NCI-H446 (cell line): ENCODE measurements at places on chromosomes 6 and 20.

- DNase-seq, result no peak
Observed at GRCh38 chr6:113289166-113289565, 568.0 kb upstream of the MARCKS start.

- no peak for DNase-seq
Observed at GRCh38 chr6:30073489-30074235, 1.9 kb downstream of the RNF39 start.

GRCh38 chr20:56430461-56430860 lies 18.4 kb downstream of the CASS4 start:
- DNase-seq, result no peak

GRCh38 chr6:16712255-16712930 lies 48.9 kb downstream of the ATXN1 start:
- no peak for DNase-seq

GRCh38 chr20:59587570-59587969 lies 16.8 kb upstream of the PHACTR3 start:
- no peak for DNase-seq

- DNase-seq, result no peak
Observed at GRCh38 chr6:12189661-12190060, 100.5 kb upstream of the EDN1 start.

- peak; percentile 52 for DNase-seq
Observed at GRCh38 chr6:26312096-26312463, 52.9 kb upstream of the BTN3A2 start.

GRCh38 chr6:26184367-26184891 lies 97.2 kb downstream of the HFE start:
- DNase-seq, result no peak

- no peak for DNase-seq
Observed at GRCh38 chr6:96304997-96305396, 216.6 kb upstream of the UFL1 start.

DNA sequence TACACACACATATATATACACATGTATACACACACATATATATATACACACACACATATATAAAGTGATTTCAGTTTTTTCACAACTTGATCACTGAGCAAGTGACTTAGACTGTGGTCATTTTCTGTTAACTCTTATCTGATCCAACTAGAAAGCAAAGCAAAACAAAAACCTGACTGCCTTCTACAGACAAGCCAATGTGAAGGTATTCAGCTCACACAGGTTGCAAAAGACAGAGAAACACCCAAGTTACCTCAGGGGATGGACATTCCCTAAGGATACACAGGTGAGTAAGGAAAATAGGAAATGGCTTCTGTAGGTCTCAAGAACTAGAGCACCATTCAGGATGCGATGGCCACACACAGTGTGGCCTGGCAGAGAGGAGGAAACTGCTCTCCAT lies 58.4 kb upstream of the IER3 start:
- no peak for DNase-seq

GRCh38 chr6:40322336-40322735 lies 264.8 kb downstream of the LRFN2 start:
- DNase-seq, result no peak

DNA sequence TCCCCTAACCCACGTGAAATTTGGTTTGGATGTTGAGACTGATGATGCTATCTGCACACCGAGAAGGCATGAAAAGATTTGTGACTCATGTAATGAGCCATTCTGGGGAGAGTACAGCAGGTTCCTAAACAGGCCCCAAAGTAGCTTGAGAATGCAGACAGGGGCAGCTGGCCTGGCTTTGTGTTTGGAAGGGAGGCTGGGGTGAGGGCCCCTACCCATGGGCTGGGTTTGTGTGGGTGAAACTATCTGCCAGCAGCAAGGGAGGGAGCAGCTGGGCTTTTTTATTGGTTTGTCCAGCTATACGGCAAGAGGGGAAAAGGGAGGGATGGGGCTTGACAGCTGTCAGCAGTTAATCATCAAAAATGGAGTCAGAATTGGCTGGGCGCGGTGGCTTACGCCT lies 87.0 kb upstream of the RNF24 start:
- no peak for DNase-seq

DNA sequence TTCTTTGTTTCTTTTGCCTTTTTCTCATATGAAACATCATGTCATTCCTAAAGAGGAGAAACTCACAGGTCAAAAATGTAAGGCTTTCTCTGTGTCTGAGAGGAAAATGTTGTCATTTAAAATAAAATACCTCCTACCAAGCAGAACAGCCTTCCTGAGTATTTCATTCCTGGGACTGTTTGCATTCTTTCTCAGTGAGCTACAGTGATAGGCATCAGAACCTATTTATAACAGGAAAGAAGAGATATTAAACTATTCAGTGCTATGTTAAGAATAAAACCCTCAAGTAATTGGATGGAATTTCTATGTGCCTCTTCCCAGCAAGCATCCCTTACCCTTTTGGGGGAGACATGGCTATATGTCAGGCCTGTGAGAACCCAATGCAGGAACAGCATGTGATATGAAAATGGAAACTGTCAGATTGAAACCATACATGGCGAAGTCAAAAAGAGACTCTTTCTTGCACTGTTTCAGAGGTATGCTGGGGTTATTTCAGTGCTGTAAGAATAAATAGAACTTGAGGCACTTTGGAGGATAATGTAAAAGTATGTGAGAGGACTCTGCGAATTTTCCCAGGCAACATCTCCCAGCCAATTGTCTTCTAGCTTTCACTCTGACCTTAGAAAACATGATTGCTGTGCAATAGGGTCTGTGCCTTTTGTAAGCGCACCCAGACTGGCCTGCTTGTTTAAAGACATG lies 133.8 kb upstream of the CCN2 start:
- no peak for DNase-seq

GRCh38 chr6:169866140-169866534 lies 114.7 kb downstream of the ERMARD start:
- DNase-seq, result no peak

- no peak for DNase-seq
Observed at GRCh38 chr20:32473231-32474008, 111.7 kb downstream of the NOL4L start.

DNA sequence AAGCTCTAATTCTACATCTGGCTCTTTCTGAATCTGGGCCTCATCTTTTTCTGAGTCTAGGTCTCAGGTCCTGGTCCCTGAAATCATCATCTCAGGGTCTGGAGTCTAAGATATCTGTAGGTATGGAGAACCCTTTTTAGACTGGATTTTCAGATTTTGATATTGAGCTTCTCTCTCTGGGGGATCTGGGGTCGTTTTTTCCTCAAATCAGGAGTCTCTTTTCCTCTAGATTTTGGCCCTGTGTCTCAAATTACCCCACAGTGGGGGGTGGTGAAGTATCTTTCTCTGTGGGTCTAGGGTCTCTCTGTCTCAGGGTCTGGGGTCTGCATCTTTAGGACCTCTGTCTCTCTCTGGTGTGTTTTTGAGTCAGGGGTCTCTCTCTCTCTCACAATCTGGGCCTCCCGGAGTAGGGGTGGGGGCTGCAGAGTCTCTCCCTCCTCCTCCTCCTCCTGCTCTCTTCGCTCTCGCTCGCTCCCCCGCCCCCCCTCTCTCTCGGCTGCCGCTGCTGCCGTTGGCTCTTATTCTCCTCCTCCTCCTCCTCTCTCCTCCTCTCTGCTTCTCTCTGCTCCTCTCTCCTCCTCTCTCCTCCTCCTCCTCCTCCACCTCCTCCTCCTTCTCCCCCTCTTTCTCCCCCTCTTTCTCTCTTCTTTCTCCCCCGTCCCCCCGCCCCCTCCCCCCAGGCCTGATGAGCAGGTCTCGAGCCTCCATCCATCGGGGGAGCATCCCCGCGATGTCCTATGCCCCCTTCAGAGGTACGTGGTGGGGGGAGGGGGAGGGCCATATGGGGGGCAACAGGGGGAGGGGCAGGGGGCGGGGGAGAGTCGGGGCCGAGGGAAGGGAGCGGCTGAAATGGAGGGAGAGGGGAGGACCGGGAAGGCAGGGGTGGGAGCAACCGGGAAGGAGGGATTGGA lies at the start of gene SYNGAP1:
SYNGAP1 (plus strand) TSS at position 486 of the 911 bp plus-strand sequence; CDS start at position 686, 200 bp downstream.
- no peak for DNase-seq

- DNase-seq, result no peak
Observed at GRCh38 chr20:24646321-24646720, 176.9 kb downstream of the SYNDIG1 start.

DNA sequence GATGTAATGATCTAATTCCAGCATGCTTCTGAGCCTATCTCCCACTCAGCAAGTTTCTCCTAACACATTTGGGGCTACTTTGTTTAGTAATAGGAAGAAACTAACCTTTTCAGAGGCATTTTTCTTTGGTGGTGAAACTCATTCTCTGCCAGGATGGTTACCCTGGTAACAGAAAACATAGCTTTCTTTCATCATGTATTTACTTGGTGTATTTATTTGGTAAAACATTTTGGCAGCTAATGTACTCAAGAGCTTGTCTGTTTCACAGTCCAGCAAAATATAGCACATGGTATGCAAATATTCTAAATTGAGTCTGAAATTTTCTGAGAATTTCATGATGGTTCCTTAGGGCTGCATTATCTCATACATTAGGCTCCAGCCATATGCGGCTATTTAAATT lies 100.0 kb downstream of the SLC35B3 start:
- no peak for DNase-seq

DNA sequence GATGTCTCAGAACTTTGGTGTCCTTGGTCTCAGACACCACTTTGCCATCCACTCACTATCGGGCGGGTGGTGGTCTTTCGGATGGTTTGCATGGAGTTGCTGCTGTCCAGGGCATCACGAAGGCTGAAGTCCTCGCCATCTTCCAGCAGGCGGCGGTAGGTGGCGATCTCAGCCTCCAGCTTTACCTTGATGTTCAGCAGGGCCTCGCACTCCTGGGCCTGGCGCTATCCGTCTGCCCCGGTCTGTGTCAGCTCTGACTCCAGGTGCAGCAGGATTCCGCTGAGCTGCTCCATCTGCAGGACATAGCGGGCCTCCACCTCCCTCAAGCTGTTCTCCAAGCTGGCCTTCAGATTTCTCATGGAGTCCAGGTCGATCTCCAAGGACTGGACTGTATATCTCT lies 36.0 kb downstream of the ZNF311 start:
- DNase-seq, result no peak

DNA sequence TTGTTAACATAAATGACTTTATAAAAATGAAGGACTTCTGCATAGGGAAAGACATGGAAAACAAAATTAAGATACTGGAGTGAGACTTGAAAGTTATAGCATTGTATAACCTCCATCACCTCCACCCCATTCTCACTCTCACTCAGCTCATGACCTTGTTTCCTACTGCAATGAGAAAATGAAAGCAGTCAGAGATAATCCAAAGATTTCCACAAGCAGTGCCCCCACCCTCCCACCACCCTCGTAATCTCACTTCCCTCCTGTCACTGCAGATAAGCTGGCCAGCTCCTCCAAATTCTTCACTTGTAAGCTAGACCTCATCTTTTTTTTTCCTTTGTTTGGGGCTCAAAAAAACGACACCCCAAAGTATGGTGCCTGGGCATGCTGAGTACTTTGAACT lies 52.9 kb upstream of the PROKR2 start:
- no peak for DNase-seq

- no peak for DNase-seq
Observed at GRCh38 chr20:58635279-58635665, 15.8 kb upstream of the STX16 start.

DNA sequence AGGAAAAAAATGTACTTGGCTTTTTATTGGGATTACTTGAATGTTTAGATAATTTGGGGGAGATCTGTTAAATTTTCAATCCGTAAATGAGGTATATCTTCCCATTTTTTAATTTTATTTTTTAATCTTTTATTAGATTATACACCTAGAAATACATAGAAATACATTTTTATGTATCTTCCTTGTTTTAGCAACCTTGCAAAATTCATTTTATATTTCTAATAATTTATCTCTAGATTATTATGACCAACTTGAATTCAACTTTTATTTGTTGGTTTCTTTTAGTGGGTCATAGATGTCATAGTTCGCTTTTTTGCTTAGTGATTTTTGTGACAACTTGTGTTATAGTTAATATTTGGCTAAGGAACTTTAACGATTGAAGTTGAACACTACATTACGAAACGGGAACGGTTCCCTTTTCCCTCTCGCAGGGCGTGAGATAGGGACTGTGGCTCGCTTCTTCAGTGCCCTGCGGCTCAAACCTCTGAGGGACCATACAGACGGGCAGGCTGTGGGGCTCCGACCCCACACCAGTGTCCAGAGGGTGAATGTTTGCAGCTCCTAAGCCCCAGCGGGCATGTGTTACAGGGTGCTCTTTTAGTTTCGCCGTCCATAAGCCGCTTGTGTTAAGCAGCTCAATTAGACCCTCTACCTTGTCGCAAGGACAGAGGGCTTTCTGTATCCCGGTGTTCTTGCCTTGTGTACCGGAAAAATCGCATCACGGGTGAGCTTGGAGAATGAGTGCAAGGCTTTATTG lies 53.8 kb downstream of the PRND start:
- DNase-seq, result no peak

DNA sequence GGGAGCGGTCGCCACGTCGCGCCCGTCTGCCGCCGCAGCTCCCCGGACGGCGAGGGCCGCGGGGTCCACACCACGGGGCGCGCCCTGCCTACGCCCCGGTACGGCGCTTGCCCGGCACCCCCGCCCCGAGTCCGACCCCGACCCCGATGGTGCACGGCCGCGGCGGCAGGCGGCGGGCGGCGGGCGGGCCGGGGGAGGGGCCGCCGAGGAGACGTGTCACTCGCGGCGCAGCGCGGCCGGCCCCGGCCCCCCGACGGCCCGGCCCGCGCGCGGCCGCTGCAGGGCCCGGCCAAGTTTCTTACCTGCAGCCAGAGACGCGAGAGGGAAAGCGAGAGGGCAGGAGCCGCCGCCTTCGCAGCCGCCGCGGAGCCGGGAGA lies 328 bp downstream of the RRBP1 start:
- DNase-seq, result no peak

DNA sequence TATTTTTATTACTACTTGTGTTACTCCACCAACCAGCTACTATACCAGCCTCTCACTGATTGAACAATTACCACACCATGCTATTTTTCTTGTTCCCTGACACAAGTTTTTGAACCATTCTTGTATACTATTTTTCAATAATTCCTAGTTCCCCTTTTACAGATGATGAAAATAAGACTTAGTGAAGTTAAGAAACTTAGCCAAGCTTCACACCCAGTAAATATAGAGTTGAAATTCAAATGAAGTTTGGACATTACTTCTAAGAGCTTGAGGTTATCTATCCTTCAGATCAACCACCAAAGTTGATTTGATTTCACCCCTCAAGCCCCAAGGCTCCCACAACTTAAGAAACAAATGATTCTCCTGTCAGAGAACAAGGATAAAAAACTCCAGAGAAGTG lies 13.1 kb upstream of the BCAS1 start:
- no peak for DNase-seq

DNA sequence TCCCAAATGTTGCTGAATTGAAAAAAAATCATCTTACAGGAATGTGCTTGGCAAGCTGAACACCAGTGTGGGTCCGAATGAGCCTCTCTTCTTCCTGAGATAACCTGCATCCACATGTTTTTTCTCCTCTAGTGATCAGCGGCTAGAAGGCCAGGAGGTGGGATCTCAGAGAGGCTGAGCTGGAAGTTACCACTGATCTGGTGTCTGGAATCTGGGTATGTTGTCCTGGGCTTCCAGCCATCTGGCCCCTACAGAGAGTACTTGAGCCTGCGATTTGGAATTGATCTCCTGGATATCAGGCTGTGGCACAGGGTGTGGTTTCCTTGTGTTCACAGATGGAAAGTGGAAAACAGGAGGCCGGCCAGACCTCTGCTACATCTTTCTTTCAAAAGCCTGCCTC lies 35.9 kb downstream of the SULF2 start:
- peak; percentile 62 for DNase-seq
